ENCODE measurements at places on chromosomes 5 and 9. TPM values are rescaled to one million over a fixed set of nuclear protein-coding genes. Genes with fewer than 3 reads are reported as not detected.

The FABP6 gene
- total RNA-seq: not detected

The PDE6A gene
- total RNA-seq: under 0.01 TPM

The LCN2 gene
- total RNA-seq: 0.23 TPM

The PCDHA10 gene
- total RNA-seq: under 0.01 TPM

The CEMIP2 gene
- total RNA-seq: 27.3 TPM

The PKD2L2 gene
- not detected for total RNA-seq

The BARX1 gene
- 0.09 TPM for total RNA-seq

The CACFD1 gene
- 13.1 TPM for total RNA-seq

The GRXCR2 gene
- total RNA-seq: not detected

Data from pericardium fibroblast (primary cell).